Neural crest cell (in vitro differentiated cells): ENCODE measurements at places on chromosomes 4 and X. TPM values are rescaled to one million over a fixed set of nuclear protein-coding genes. Genes with fewer than 3 reads are reported as not detected.

The HGFAC gene
- total RNA-seq = 1.3 and 1.6 TPM in 2 replicates

The GALNT7 gene
- 34.5 and 36.2 TPM in 2 replicates for total RNA-seq

The PPARGC1A gene
- 2.2 and 2.8 TPM in 2 replicates for total RNA-seq

- H3K36me3 ChIP-seq = no peaks in the 10 kb centered on the region
- peaks cover 4% of the 10 kb centered on the region for H3K27me3 ChIP-seq
- no peak overlapping the region for H3K27ac ChIP-seq
- no peak overlapping the region for H3K4me3 ChIP-seq
Measured at GRCh38 chrX:39815631-39816030, 282.1 kb downstream of the BCOR start.

DNA sequence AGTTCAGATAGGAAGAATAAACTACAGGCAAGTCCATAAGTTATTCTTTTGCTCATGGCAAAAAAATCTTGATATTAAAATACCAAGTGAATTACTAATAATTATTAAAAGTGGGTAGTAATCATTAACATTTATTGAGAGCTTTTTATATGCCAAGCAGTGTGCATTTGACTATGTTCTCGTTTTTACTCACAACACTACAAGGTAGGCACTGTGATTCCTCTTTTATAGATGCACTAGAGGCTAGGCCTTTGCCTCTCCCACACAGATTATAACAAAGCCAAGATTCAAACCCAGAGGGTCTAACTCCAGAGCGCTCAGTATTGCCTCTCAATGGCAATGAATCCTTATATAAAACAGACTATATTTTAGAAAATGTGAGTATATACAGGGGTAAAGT is 254.2 kb downstream of the NAF1 start:
- no peak overlapping the region for H3K4me3 ChIP-seq
- H3K27me3 ChIP-seq = no peaks in the 10 kb centered on the region
- H3K36me3 ChIP-seq = no peaks in the 10 kb centered on the region
- no peak for DNase-seq
- no peaks in the 10 kb centered on the region for H3K4me1 ChIP-seq

GRCh38 chrX:71489540-71489939 is 43.4 kb upstream of the OGT start:
- H3K4me3 ChIP-seq = no peak overlapping the region
- peaks cover 2% of the 10 kb centered on the region for H3K36me3 ChIP-seq
- no peaks in the 10 kb centered on the region for H3K4me1 ChIP-seq
- no peak for DNase-seq

DNA sequence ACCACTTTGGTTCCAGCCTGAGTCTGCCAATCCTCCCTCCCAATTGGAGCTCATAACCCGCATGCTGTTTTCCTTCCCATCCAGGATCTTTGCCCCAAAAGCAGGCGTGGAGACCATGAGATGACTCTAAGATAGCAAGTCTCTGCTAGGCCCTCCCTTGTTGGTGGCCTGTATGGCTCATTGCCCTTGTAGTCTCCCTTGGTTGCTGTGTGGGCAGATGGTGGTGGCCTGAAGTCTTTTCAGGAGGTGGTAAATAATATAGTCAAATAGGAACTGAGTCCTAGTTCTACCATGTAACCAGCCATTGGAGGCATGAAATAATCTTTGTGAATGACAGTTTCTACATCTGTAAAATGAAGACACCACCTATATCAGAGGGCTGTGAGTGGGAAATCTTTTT is 1.2 kb downstream of the ATP6AP1 start:
- H3K36me3 ChIP-seq = peaks cover 15% of the 10 kb centered on the region
- H3K4me3 ChIP-seq = peak overlapping the region; percentile 85
- peak overlapping the region; percentile 57 for H3K27ac ChIP-seq
- H3K4me1 ChIP-seq = peaks cover 20% of the 10 kb centered on the region
